Karpas-422 (cell line): ENCODE measurements at places on chromosomes 5 and 9.
A peak's percentile ranks its signal among the peaks of the same experiment; 100 is the strongest.

DNA sequence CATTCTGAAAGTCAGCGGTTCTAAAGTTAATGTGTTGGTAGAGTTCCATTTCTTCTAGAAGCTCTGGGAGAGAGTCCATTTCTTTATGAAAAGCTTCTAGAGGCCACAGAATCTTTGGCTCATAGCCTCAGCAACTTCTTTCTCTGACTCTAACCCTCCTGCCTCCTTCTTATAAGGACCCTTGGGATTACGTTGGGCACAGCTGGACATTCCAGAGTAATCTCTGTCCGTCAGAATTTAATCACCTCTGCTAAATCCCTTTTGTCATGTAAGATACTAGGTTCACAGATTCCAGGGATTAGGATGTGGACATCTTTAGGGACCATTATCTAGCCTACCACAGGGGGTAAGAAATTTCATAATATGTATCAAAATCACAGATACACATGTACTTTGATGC, 22.6 kb upstream of the ANKDD1B start:
- no peak for DNase-seq

GRCh38 chr5:77852514-77853352, 76.6 kb upstream of the TBCA start:
- DNase-seq: peak; percentile 61

DNA sequence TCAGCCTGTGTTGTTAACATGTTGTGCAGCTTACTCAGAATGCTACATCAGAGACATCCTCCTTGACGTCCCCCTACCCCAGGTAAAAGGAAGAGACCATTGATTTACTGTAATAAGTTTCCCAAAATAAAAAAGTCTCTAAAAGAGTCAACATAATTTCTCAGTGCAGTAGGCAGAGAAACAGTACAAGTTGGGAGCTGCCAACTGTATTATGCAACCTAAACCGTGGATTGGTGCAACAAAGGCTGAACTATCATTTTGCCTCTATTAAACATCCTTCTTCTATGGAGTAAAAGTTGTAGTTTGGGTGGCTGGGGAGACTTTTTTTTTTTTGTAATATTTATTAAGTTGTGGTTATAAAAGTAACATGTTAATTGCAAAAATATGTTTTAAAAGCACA, 208.0 kb downstream of the NR3C1 start:
- no peak for DNase-seq

- no peak for DNase-seq
Observed at GRCh38 chr9:70486127-70486526, 71.7 kb upstream of the KLF9 start.

- DNase-seq: no peak
Observed at GRCh38 chr5:31854181-31855133, 215.5 kb downstream of the PDZD2 start.

DNA sequence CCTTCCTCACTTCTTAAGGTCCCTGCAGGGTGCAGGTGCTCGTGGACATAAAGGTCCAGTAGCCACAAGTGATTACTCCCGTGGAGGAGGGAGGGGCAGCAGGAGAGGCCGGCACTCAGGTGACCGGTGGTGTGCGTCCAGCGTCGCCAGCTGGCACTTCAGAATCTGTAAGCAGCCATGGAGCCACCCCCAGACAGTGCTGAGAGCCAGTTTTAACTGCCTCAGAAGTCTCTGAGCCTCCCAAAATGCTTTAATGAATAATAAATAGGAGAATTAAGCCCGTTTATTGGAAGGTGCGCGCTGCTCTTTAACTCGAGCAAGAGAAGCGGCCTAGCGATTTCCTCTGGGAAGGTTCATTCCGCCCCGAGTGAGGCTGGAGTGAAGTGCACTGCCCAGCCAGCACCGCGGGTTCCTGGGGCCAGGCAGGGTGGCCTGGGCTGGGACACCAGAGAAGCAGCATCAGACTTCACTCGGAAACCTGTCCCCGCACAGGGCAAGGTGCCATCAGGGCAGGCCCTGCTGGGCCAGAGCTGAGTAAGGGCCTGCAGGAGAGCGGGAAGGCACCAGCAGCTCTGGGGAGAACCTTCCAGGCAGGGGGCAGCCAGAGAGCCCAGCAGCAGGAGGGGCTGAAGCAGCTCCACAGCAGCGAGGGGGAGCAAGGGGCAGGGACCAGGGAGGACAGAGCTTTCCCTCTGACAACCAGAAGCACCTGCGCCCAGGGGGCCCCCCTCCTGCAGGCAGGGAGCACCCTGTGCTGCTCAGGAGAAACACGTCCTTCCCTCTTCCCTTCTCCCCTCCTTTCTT, 61.2 kb downstream of the VAV2 start:
- DNase-seq: no peak

GRCh38 chr9:101469026-101469425, 33.5 kb upstream of the ALDOB start:
- DNase-seq: no peak

DNA sequence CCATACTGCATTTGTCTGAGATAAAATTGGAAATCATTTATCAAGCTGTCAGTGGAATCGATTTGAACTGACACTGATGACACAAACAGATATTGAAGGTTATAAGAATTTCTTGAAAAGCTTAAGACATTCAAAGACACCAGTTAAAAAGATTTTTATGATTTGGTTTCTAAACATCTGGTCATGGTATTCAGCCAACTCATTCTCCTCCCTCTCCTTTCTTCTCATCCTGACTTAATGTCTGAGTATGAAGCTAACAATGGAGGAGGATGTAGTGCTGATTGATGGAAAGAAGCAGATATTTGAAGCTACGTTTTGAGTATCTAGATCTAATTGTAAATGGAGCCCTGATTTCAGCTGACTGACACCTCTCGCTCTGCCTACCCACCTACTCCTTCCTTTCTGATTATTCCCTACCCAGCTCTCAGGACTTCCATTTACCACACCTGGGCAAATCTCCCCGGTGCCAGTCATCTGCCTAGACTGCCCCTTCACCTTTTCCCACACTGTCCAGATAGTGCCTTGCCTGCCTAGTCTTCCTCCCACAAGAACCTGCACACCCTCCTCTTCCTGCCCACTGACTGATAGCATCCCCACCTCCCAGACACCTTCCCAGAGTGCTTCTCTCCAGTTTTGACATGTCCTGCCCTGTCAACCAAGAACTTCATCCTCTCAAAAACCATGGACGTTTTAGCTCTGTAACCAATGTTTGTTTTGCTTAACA, 20.7 kb upstream of the LIFR start:
- DNase-seq: no peak

- DNase-seq: no peak
Observed at GRCh38 chr9:99488131-99489059, 266.3 kb downstream of the SEC61B start.

DNA sequence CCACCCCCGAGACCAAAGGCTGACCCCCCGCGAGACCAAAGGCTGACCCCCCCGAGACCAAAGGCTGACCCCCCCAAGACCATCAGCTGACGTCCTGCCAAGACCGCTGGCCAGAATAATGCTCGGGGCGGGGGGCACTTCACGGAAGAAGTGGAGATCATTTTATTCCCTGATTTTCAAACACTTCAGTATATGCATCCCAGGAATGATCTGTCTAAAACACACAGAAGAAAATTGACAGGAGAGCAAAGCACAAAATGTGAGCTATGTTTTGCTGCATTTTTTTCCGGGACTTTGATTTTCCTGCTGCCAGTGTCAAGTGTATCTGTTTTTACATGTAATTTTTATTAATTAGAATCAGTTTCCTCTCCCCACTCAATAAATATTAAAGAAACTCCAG, 67.1 kb downstream of the ADAMTS2 start:
- no peak for DNase-seq

GRCh38 chr9:93827545-93828330, 127.4 kb downstream of the BARX1 start:
- DNase-seq: no peak

DNA sequence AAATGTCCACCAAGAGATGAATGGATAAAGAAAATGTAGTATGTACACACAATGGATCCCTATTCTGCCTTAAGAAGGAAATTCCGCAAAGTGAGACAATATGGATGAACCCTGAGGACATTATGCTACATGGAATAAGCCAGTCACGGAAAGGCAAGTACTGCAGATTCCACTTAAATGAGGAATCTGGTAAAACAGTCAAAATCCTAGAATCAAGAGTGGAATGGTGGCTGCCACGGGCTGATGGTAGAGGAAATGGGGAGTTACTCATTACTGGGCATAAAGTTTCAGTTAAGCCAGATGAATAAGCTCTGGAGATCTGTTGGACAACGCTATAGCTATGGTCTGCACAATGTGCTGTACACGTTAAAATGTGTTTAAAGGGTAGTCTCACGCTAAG, 47.2 kb downstream of the STK10 start:
- no peak for DNase-seq

GRCh38 chr9:14238518-14238917, 75.4 kb downstream of the NFIB start:
- DNase-seq: no peak

DNA sequence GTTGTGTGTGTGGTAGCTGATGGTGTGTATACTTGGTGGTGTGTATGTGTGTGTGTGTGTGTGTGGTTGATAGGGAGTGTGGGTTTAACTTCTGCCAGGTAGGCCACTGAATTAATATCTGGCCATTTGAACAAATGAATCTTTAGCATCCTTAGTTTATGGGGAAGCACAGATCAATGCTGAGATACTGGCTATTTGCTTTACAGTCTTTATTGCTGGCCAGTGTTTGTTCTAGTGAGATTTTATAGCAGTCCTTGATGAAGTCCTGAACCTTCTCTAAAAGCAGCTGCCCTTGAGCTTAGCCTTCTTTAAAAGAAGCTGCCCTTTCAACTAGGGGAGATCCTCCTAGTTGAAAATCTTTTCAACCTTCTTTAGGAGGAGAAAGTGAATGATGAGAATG, 69.3 kb downstream of the MACIR start:
- DNase-seq: no peak

- DNase-seq: no peak
Observed at GRCh38 chr9:70093944-70094343, 50.3 kb downstream of the MAMDC2 start.

GRCh38 chr9:4604678-4605095, 57.4 kb upstream of the PLPP6 start:
- peak; percentile 89 for DNase-seq

DNA sequence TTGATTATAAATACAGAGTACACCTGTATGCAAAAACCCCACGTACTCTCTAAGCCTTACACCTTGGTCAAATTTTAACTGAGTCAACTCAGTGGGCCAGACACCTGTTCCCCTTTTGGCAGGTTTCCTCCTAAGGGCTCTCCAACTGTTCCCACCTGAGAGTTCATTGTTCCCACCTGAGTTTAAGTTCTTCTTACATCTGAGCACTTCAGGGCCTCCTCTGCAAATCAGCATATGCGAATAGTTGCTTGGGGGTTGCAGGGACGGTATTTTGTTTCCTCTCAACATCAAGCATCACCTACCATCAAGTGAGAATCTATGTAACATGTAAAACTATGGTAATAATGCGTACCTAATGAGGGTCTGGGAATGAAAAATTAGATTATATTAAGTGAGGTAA, 300.0 kb downstream of the PIK3R1 start:
- DNase-seq: no peak

DNA sequence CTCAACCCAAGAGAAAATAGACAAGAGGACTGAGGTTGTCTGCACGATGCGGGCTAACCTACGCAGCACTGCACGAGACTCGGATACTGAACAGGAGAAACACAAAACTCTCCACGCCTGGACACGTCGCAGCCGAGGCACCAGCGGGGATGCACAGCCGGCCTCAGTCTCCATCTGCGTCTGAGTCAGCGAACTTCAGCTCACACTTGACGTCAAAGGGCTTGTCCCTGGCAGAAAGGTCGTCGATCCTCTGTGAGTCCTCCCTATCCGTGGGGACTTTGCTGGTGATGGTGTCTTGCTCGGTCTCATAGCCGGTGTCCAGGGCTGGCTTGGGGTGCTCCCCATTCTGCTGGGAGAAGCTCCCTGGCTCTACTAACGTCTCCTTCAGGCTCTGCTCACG, 60.2 kb downstream of the SECISBP2 start:
- no peak for DNase-seq

DNA sequence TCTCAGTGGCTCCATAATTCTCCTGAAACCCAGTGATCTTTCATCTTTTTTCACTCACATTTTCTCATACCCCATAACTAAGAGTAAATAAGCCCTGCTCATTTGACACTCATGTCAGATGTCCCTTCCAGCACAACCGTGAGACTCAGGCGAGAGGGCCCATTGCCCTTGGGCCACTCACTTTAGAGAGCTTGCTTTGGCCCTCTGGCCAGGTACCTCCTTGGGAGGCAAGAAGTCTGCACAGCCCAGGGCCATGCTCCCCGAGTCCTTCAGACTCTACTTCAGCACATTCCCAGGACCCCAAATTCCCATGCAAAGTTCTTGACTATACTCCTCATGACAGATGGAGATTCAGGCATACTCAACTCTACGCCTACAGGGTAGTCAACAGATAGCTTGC, 33.6 kb downstream of the RFX3 start:
- DNase-seq: no peak

DNA sequence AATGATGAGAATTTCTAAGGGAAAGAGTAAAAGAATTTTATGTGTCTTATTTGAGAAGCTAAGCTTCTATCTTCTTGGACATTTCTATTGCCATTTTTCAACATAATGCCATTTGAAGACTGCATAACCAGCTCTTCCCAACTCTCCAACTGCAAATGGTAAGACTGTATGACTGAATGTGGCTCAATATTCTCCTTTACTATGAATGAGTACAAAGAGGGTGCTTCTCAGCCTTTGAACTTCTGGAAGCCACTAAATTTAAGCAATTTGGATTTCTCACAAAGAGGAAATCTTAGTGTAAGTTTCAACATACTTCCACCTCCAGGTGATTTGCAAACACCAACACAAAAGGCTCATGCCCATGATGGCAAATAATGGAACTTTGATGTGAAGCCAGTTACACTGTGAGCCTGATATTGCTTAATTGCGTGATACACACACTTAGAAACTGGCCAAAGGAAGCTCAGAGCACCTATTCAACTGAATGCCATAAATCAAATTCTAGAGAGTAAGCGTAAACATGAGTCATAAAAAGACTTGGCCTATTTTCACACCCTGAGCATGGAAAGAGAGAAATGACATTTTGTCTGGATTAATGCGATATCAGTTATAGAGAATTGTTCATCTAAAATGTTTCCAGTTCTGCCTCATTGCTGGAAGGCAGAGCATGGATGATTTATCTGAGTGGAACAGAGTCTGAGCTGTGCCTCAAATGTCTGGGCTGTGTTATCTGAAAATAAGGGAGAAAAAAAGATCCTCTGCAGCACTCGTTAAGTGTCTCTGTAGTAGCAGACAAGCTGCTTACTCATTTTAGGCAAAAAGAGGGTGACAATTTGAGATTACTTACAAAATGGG, 145.3 kb downstream of the PLK2 start:
- no peak for DNase-seq
